ENCODE measurements at places on chromosomes 16 and 17.
A peak's percentile ranks its signal among the peaks of the same experiment; 100 is the strongest.

DNA sequence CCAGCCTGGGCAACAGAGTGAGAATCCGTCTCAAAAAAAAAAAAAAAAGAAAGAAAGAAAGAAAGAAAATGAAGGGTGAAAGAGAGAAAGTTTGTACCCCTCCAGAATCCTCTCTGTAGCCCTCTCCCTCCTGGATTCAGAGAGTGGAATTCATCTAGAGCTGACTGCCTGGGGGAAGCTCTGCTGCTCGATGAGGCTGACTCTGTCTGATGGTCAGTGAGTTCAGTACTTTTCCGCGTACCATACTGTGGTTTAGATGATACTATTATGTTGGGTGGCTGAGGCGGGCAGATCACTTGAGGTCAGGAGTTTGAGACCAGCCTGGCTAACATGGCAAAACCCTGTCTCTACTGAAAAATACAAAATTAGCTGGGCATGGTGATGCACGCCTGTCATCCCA lies 14.8 kb downstream of the TMEM94 start:
- no peak for DNase-seq

- DNase-seq, result peak; percentile 38
Observed at GRCh38 chr17:3944485-3945388, 19.5 kb downstream of the ATP2A3 start.

GRCh38 chr17:39623356-39623950 lies 3.3 kb upstream of the PPP1R1B start:
- peak; percentile 52 for DNase-seq

- no peak for DNase-seq
Observed at GRCh38 chr17:6098050-6098822, 28.1 kb downstream of the WSCD1 start.

- DNase-seq, result no peak
Observed at GRCh38 chr17:11823862-11824261, 173.4 kb downstream of the ZNF18 start.
